Stomach (tissue), 19 donors: ENCODE measurements at places on chromosomes 4 and X. TPM values are rescaled to one million over a fixed set of nuclear protein-coding genes. Genes with fewer than 3 reads are reported as not detected.
A peak's percentile ranks its signal among the peaks of the same experiment; 100 is the strongest.

The TENT5D gene
- total RNA-seq: not detected

The NEIL3 gene
- not detected for total RNA-seq

The ARFIP1 gene
- 103 TPM for total RNA-seq

The ADD1 gene
- total RNA-seq: 290 TPM

The ASB5 gene
- not detected for total RNA-seq

The GRXCR1 gene
- not detected for total RNA-seq

The EFHC2 gene
- total RNA-seq: 2.6 TPM

The CCDC160 gene
- not detected for total RNA-seq

The CD40LG gene
- 0.18 TPM for total RNA-seq

DNA sequence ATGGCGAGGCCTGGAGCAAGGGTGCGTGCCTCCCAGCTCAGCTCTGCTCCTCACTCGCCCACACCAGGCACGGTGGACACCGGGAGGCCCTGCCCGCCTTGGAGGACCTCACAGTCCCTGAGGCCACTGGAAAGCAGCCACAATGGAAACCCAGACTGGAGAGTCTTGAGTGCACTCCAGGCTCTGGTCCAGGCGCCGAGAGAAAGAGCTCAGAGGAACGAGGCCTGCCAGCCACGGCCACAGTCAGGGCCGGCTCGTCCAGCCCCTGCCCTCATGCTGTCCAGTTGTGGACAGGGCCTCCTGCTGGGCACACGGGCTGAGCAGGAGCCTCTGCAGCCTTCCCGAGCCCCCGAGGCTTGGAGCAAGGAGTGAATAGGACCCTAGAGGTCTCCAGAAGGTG, 53.3 kb upstream of the GRPEL1 start:
- H3K4me3 ChIP-seq: no peak overlapping the region
- H3K27me3 ChIP-seq: no peaks in the 10 kb centered on the region
- no peak overlapping the region for H3K27ac ChIP-seq

GRCh38 chr4:129364747-129365452, 268.9 kb downstream of the C4orf33 start:
- H3K27me3 ChIP-seq: no peaks in the 10 kb centered on the region
- no peaks in the 10 kb centered on the region for H3K36me3 ChIP-seq
- no peak overlapping the region for H3K4me3 ChIP-seq
- H3K4me1 ChIP-seq: no peaks in the 10 kb centered on the region

DNA sequence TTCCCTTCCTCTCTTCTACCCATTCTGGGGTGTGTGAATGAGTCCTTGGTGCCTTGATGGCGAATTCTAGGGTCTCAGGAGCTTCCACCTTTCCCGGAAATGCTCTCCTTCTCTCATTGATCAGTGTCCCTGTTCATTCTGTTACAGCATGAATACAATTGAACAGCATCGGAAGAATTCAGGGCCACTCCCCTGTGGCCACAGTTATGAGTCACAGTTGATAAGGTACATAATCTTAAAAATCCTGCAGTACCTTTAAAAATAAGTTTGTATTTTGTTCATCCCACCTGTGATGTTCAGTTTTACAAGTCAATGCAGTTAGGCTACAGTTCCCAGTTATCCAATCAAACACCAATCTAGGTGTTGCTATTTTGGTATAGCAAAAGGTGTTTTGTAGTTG, 47.3 kb upstream of the FAM9A start:
- peak overlapping the region; percentile 46 for H3K27ac ChIP-seq
- H3K27me3 ChIP-seq: no peaks in the 10 kb centered on the region
- no peaks in the 10 kb centered on the region for H3K36me3 ChIP-seq
- no peaks in the 10 kb centered on the region for H3K4me1 ChIP-seq

DNA sequence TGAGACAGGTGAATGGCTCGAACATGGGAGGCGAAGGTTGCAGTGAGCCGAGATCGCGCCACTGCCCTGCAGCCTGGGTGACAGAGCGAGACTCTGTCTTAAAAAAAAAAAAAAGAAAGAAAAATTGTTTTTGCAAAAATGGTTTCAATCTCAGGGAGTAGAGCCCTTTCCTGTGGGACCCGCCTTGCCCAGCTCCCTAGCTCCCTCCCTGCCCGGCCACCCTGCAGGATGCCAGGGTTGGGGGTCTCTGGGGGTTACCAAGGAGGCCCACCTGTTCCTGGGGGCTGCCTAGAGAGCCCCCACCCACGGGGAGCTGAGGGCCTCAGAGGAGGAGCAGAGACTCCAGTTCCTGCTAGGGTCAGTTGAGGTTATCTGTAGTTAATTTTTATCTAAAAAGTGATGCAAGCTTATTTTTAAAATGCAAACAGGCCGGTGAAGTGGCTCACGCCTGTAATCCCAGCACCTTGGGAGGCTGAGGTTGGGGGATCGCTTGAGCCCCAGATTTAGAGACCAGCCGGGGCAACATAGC, 18.7 kb upstream of the PLCXD1 start:
- H3K27ac ChIP-seq: peak overlapping the region; percentile 34
- DNase-seq: peak; percentile 68
- H3K4me1 ChIP-seq: peaks cover 23% of the 10 kb centered on the region
- no peak overlapping the region for H3K4me3 ChIP-seq
- no peaks in the 10 kb centered on the region for H3K27me3 ChIP-seq

- DNase-seq: no peak
- no peaks in the 10 kb centered on the region for H3K27me3 ChIP-seq
- no peak overlapping the region for H3K4me3 ChIP-seq
Observed at GRCh38 chr4:82848706-82849105, 42.2 kb downstream of the SEC31A start.

DNA sequence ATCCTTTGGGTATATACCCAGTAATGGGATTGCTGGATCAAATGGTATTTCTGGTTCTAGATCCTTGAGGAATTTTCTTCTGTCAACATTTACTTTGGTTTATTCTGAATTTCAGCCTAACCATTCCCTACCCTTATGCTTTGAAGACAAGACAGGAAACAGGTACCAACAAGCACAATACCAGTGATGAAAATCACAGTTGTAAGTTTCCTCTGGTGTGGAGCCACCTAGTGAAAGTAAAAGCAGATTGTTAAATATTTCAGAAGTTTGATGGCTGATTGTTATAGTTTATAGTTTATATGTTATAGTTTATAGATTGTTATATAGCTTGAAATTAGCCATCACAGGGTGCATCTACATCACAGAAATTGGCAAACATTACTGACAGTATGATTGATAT, 104.5 kb upstream of the AGA start:
- H3K36me3 ChIP-seq: no peaks in the 10 kb centered on the region
- H3K4me1 ChIP-seq: no peaks in the 10 kb centered on the region
- H3K4me3 ChIP-seq: no peak overlapping the region
- no peak for DNase-seq

DNA sequence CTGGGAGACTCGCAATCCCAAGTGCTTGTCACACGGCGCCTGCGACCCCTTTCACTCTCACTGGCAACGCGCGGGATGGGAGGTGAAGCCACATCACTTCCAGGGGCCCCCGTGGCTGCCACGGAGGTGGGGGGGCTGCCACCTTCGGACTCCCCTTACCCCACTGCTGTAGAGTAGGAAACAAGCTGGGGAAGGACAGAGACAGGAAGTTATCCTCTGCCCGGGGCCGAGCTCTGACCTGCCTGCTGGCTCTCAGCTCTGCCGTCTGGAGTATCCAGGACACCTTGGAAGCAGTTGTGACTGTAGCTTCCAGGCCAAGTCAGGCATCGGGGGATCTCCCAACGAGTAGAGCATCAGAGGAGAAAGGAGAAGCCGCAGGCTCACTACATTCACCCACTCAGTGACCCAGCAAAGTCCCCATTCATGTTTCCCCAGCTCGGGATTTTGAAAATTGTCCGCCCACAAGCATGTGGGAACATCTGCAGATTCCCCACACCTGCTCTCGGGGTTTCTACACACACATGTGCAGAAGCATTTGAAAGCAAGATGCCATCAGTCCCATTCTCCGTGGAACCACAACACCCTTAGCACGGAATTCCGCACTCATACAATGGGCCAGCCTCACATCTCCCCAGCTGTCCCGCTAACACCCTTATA, 10.8 kb downstream of the PDZD4 start:
- no peak for DNase-seq
- no peaks in the 10 kb centered on the region for H3K4me1 ChIP-seq
- H3K27me3 ChIP-seq: peaks cover 4% of the 10 kb centered on the region
- H3K4me3 ChIP-seq: peak overlapping the region; percentile 45
- H3K36me3 ChIP-seq: no peaks in the 10 kb centered on the region

- H3K27me3 ChIP-seq: no peaks in the 10 kb centered on the region
- DNase-seq: no peak
- H3K36me3 ChIP-seq: no peaks in the 10 kb centered on the region
- no peak overlapping the region for H3K27ac ChIP-seq
- H3K4me3 ChIP-seq: no peak overlapping the region
- no peaks in the 10 kb centered on the region for H3K4me1 ChIP-seq
Observed at GRCh38 chr4:136706942-136707341, 825.4 kb downstream of the PCDH18 start.

DNA sequence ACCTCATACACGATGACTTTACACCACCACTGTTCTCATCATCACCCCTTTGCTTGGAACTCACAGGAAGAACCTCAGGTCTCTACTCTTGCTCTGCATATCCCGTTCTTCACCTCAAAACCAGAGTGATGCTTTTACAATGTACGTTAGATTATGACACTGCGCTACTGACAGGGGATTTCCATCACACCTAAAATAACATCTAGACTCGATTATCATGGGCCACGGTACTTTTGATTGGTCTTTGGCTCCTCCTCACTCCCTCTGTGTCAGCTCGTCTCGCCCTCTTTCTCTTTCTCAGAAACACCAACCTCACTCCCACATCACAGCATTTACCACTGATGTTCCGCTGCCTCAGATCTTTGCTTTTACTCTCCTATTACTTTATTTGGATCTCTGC, 172.4 kb downstream of the TLL1 start:
- H3K27ac ChIP-seq: no peak overlapping the region
- no peaks in the 10 kb centered on the region for H3K36me3 ChIP-seq
- H3K27me3 ChIP-seq: no peaks in the 10 kb centered on the region
- H3K4me3 ChIP-seq: no peak overlapping the region
- no peak for DNase-seq

GRCh38 chrX:88982933-88983332, 235.9 kb downstream of the CPXCR1 start:
- H3K27ac ChIP-seq: no peak overlapping the region
- no peaks in the 10 kb centered on the region for H3K4me1 ChIP-seq
- no peaks in the 10 kb centered on the region for H3K36me3 ChIP-seq
- H3K4me3 ChIP-seq: no peak overlapping the region
- H3K27me3 ChIP-seq: peaks cover 4% of the 10 kb centered on the region

DNA sequence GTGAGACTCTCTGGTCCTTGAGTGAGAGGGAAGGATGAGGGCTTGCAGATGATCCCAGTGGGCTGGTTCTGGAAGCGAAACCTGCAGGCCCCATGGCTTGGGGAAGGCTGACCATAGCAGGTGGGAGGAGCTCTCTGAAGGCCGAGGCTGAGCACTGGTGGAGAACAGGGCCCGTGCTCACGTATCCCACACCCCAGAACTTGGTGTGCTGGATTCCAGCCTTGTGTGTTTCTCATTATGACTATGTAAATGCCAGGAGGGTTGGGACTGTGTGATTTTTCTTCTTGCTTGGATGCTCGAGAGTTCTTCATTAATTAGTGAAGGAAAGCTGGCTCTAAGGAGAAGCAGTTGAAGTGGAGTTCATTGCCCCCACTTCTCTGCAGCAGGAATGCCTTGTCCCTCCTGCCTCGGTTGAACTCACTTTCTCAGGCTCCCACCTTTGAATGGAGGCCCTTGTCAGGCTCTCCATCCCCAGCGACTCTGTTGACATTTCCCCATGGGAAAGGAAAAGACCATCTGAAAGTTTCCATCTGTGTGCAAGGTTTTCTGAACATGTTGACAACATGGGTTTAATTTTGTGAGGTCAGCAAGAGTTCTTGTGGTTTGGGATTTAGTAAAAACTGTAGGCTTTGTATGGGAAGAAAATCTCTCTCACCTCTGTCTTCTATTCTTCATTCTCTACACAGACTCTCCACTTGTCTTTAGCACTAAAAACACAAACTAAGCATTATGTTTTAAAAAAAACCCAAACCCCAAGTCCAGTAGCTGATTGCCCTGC, 57.7 kb downstream of the TBL1X start:
- no peaks in the 10 kb centered on the region for H3K27me3 ChIP-seq
- H3K4me3 ChIP-seq: no peak overlapping the region
- peaks cover 8% of the 10 kb centered on the region for H3K4me1 ChIP-seq
- no peak overlapping the region for H3K27ac ChIP-seq
- H3K36me3 ChIP-seq: no peaks in the 10 kb centered on the region

GRCh38 chr4:15689540-15689939, 7.9 kb downstream of the FAM200B start:
- no peaks in the 10 kb centered on the region for H3K27me3 ChIP-seq
- no peaks in the 10 kb centered on the region for H3K4me1 ChIP-seq
- no peak overlapping the region for H3K4me3 ChIP-seq
- DNase-seq: no peak

GRCh38 chr4:26520728-26521450, 30.6 kb upstream of the CCKAR start:
- H3K36me3 ChIP-seq: no peaks in the 10 kb centered on the region
- H3K4me3 ChIP-seq: no peak overlapping the region
- H3K27ac ChIP-seq: no peak overlapping the region
- H3K27me3 ChIP-seq: no peaks in the 10 kb centered on the region
- H3K4me1 ChIP-seq: no peaks in the 10 kb centered on the region
- no peak for DNase-seq

DNA sequence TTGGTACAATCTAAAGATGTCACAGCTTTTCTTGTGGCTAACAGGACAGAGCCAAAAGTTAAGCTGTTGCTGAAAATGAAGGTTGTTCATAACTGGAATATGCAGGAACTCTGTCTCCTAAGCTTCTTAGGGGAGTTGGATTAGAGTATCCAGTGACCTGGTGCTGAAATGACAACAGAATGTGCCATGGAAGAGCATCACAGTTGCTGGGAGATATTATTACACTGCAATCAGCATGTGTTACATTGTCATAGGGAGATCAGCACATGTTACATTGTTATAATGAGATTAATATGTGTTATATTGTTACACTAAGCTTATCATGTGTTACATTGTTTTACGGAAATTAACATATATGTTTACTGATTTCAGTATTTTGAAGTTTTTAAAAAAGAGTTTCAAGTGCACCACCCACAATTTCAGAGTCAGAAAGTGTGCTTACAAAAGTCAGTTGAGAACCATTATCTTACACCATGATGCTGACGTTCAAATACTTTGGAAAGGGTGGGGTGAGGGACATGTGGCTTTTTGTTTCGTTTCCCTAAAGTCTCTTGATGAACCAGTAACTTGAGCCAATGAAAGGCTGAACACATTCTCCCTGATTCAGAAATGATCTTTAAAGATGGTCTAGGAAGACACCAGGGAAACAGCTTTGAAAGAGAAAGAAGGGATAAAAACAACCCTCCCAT, 113.4 kb downstream of the DRD5 start:
- no peaks in the 10 kb centered on the region for H3K27me3 ChIP-seq
- H3K27ac ChIP-seq: no peak overlapping the region
- no peak for DNase-seq
- H3K4me1 ChIP-seq: peaks cover 6% of the 10 kb centered on the region

- peak within 1 kb of the TSS; percentile 42 for H3K4me3 ChIP-seq
- peaks cover 16% of the 10 kb centered on the region for H3K27me3 ChIP-seq
- H3K4me1 ChIP-seq: peaks cover 45% of the 10 kb centered on the region
- DNase-seq: peak; percentile 79
Observed at GRCh38 chr4:24794916-24795665, at the start of gene SOD3. Gene SOD3, plus strand, starts transcription at chr4:24795573. Its CDS starts 3,949 bp downstream, at chr4:24799522.

GRCh38 chr4:8319731-8320385, 50.3 kb downstream of the HTRA3 start:
- H3K36me3 ChIP-seq: no peaks in the 10 kb centered on the region
- peak; percentile 21 for DNase-seq
- H3K27me3 ChIP-seq: no peaks in the 10 kb centered on the region
- H3K4me3 ChIP-seq: no peak overlapping the region

GRCh38 chrX:31471229-31471628, 399.4 kb upstream of the FTHL17 start:
- no peaks in the 10 kb centered on the region for H3K36me3 ChIP-seq
- no peak for DNase-seq
- no peaks in the 10 kb centered on the region for H3K27me3 ChIP-seq
- H3K4me3 ChIP-seq: no peak overlapping the region
- no peaks in the 10 kb centered on the region for H3K4me1 ChIP-seq
